Right atrium auricular region (tissue), 2 donors: ENCODE measurements at places on chromosomes 1 and 21. TPM values are rescaled to one million over a fixed set of nuclear protein-coding genes. Genes with fewer than 3 reads are reported as not detected.

Gene ZNF593OS
- not detected for total RNA-seq

Gene APP
- total RNA-seq, result 389 TPM

Gene TMEM82
- not detected for total RNA-seq

DNA sequence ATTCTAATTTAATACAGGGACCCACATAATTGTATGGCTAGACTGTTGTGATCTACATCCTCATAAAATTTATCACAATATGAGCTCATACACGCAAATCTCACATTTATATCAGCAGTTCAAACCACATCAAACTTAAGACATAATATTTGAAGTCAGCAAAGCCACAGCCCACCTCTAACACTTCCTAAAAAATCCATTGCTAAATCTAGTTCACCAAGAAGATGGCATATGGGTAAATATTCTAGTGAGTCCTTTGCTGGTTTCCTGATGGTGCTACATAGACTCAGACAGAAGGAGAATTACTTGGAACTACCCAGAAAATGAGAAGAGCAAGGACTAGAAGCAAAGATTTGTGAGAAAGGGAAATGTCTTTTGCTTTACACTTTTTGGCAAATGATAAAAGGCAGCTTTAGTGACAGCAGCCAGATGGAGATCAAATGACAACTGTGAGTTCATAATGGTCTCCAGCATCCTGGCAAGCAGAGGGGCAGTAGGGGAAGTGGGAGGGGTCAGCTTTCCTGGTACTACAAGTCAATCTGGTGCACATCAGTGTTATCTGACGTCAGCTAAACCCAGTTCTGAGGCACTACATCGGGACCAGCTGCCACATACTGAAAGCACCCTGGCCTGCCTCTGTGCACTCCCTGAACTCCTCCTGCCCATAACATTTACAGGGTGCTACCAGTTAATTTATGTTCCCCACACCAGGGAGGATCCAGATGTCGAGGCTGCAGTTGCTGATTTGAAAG lies 10.6 kb upstream of the GADD45A start:
- H3K27me3 ChIP-seq, result no peaks in the 10 kb centered on the region
- H3K4me3 ChIP-seq, result no peak overlapping the region
- peaks cover 10% of the 10 kb centered on the region for H3K4me1 ChIP-seq

- peaks cover 5% of the 10 kb centered on the region for H3K4me1 ChIP-seq
- no peak overlapping the region for H3K4me3 ChIP-seq
- no peak overlapping the region for H3K27ac ChIP-seq
- no peaks in the 10 kb centered on the region for H3K27me3 ChIP-seq
Observed at GRCh38 chr1:67312615-67313014, 4.9 kb downstream of the IL12RB2 start.

DNA sequence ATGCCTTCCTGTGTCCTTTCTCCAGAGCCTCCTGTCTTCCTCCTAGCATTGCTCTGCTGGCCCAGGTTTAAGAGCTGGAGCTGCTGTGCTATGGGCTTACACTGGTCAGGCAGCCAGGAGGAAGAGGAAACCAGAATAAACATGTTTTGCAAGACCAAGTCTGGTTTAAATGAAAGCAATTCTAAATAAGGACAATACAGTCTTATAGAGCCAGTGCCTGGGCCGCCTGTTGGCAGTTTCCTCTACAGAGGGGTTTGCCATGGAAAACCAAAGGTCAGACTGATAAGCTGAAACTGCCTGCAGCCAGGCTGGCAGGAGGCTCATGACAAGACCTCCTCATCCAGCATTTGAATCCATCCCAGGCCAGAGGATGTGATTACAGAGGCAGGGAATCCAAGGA lies 92.9 kb upstream of the FGGY start:
- no peaks in the 10 kb centered on the region for H3K27me3 ChIP-seq
- H3K36me3 ChIP-seq, result no peaks in the 10 kb centered on the region
- DNase-seq, result peak; percentile 69
- H3K27ac ChIP-seq, result no peak overlapping the region

DNA sequence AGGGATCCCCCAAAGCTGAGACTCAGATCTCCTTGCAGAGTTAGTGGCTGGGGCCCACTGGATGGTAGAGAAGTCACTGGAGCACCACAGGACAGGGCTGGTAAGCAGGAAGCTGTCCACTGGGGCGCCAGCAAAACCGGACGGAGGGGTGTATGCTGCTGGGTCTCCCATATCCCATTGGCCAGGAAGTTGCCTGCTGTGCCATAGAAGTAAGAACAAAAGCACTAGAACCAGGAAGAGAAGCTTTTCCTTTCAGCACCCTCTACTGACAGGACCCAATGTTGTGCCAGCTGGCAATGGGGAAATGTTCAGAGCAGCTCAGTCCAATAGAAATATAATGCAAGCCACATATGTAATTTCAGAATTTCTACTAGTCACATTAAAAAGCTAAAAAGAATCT lies 146.6 kb downstream of the SPATA46 start:
- no peaks in the 10 kb centered on the region for H3K4me1 ChIP-seq
- H3K27ac ChIP-seq, result no peak overlapping the region
- H3K27me3 ChIP-seq, result no peaks in the 10 kb centered on the region
- no peak for DNase-seq

Gene MANEAL
- total RNA-seq, result 1.0 TPM

Gene SLC39A1
- total RNA-seq, result 56.7 TPM

DNA sequence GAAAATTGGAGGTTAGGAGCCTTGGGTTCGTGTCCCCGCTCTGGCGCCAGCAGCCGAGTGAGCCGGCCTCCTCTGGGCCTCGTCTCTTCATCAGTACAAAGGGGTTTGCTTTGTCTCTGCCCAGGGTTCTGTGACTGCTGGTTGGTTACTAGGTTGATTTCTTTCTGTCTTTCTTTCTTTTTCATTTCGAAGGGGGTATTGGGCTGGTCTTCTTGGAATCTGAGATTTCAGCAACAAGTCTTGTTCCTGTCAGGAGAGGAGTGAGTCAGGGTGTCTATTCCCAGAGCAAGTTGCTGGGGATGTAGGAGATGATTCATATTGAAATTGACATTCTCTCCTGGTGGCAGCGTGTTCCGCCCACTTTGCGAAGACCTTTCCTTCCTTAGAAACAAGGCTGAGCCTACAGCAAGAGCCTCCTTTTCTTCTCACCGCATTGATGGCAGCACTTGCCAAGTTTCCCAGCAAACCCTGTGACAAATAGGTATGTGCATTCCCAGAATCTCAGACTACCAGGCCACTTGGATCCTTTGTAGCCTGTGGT lies 79.2 kb downstream of the MAN1C1 start:
- peak; percentile 74 for DNase-seq
- no peaks in the 10 kb centered on the region for H3K27me3 ChIP-seq
- H3K27ac ChIP-seq, result peak overlapping the region; percentile 74
- H3K36me3 ChIP-seq, result no peaks in the 10 kb centered on the region

Gene COL24A1
- total RNA-seq, result 0.67 TPM

Gene LCE1A
- total RNA-seq, result not detected

- no peaks in the 10 kb centered on the region for H3K36me3 ChIP-seq
- no peak for DNase-seq
- H3K4me1 ChIP-seq, result no peaks in the 10 kb centered on the region
- H3K27me3 ChIP-seq, result no peaks in the 10 kb centered on the region
- no peak overlapping the region for H3K4me3 ChIP-seq
- peak overlapping the region; percentile 67 for H3K27ac ChIP-seq
Observed at GRCh38 chr1:10495952-10496351, 21.2 kb downstream of the PEX14 start.

- no peak for DNase-seq
- H3K27ac ChIP-seq, result no peak overlapping the region
- H3K4me3 ChIP-seq, result no peak overlapping the region
- H3K4me1 ChIP-seq, result peaks cover 10% of the 10 kb centered on the region
- H3K36me3 ChIP-seq, result peaks cover 23% of the 10 kb centered on the region
Observed at GRCh38 chr1:186421446-186421845, 39.5 kb downstream of the PDC start.

DNA sequence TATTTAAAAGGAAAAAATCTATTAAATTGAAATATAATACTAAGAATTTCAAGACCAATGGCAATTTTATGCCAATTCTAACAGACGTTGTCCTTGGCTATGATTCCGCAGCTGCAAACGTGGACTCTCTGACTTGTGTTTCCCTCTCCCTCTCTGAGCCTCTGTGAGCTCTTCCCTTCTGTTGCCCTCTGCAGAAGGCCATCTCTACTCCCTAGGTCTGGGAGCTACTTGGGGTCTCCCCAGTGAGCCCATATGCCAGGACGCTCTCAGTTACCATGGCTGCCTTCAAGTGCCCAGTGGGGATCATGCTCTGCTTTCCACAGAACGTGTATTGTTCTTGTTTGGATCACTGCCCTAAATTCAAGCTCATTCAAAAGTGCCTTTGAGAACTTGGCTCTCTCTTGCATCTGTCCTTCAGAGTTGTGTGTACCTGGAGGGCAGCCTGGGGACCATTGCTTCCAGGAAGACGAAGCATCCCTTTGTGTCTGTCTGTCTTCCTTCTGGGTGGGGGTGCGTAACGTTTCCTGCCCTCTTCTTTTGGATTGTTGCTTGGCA lies 97.5 kb upstream of the TSPAN2 start:
- no peaks in the 10 kb centered on the region for H3K36me3 ChIP-seq
- no peak overlapping the region for H3K27ac ChIP-seq
- no peaks in the 10 kb centered on the region for H3K27me3 ChIP-seq
- no peak overlapping the region for H3K4me3 ChIP-seq
- no peaks in the 10 kb centered on the region for H3K4me1 ChIP-seq

DNA sequence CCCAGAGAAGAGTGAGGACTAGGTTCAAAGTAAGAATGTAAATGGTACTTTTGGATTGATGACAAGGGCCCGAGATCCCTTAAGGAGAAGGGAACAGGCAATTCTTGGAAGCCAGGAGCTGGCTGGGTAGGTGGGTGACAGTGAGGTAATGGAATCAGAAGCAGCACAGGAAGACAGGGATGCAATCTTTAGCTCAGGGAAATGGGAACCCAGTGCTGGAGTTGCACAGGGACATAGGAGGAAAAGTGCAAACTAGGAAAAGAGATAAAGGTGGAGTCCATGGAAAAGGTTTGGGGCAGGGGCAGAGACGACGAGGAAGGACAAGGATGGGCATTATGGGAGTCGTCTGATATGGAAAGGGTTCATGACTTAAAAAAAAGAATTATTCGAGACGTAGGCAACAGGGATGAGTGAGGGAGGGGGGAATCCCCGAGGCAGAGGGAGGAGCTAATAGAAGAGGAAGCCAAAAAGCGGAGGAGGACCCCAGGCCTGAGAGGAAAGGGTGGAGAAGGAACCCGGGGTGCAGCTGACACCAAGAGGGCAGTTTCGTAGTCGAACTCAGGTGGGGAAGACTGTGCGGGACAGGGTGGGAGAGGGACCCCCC lies 495 bp downstream of the PI4KB start:
- peak overlapping the region; percentile 84 for H3K4me3 ChIP-seq
- H3K4me1 ChIP-seq, result no peaks in the 10 kb centered on the region
- no peaks in the 10 kb centered on the region for H3K27me3 ChIP-seq
- DNase-seq, result peak; percentile 68
- peak overlapping the region; percentile 93 for H3K27ac ChIP-seq

DNA sequence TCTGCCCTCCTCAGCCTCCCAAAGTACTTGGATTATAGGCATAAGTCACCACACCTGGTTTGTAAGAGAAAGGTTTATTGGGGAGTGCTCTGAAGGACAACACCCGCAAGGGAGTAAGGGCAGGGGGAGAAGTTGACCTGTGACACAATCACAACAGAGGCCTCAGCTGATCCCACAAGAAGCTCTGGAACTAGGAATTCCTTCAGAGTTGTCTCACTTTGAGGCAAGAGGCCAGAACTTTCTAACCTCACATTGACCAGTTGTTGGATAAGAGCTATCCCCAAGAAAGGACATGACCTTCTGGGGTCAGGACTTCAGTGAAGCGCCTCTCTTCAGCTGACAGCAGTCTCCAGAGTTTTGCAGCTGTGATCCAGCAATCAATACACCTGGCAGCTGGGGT lies 27.4 kb upstream of the RC3H1 start:
- no peak for DNase-seq
- H3K36me3 ChIP-seq, result no peaks in the 10 kb centered on the region
- no peak overlapping the region for H3K27ac ChIP-seq
- no peak overlapping the region for H3K4me3 ChIP-seq

GRCh38 chr21:32189688-32190483 lies 89.0 kb downstream of the MIS18A start:
- H3K27ac ChIP-seq, result no peak overlapping the region
- H3K27me3 ChIP-seq, result no peaks in the 10 kb centered on the region
- H3K36me3 ChIP-seq, result no peaks in the 10 kb centered on the region
- no peaks in the 10 kb centered on the region for H3K4me1 ChIP-seq
- DNase-seq, result no peak

DNA sequence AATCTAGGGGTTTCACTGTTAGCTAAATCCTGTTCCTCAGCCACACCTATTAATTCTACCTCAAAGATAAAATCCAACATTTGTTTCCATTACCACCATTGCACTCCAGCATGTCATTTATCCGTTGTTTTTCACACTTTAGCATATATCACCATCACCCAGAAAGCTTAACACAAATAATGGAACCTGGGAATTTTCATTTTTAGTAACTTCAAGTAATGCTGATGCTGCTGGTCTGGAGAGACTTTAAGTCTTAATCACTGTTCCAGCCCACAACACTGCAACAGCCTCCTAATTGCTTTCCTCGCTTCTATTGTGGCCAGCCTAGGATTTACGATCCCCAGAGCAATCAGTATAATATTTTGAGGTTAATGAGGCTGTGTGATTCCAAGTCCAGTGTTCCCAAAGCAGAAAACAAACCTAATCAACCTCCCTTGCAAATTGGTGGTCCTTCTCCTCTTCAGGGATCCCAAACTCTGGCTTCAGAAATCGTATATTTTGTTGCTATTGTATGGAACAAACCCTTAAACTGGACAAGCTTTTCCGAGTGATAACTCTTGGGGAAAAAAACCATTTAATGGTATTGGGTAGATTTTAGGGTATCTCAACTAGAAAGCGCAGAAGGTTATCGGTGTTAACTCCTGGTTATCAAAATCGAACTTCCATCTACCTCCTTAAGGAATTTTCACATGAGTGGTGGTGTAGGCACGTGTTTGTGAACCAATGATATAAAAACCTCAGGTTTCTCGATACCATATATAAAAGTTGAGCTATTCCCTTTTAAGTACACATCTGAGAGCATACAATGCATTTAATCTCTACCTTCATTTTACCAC lies 50.0 kb upstream of the BOLA1 start:
- DNase-seq, result no peak
- no peaks in the 10 kb centered on the region for H3K36me3 ChIP-seq
- peak overlapping the region; percentile 78 for H3K27ac ChIP-seq

DNA sequence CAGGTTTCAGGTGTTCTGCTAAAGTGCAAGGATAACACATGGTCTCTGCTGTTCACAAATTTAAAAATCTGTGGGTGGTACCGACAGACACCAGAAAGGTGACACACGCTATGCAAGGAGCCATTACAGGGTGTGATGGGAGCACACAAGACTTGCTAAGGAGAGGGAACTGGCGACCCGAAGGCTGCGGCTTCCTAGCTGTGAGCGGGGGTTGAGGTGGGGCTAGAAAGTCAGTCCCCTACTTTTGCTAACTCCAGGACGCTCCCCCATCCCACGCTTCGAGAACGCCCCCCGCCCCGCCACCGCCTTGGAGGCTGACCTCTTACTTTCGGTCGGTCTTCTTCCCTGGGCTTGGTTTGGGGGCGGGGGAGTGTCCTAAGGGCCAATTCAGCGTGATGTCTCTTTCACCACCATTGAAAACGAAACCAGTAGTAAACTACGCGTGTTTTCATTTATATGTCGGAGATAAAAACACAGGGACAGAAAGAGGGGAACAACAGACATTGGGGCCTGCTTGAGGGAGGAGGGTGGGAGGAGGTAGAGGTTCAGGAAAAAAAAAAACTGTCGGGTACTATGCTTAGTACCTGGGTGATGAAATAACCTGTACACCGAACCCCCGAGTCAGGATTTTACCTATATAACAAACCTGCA lies 1.1 kb downstream of the CKS1B start:
- H3K36me3 ChIP-seq, result no peaks in the 10 kb centered on the region
- peak overlapping the region; percentile 51 for H3K4me3 ChIP-seq
- no peaks in the 10 kb centered on the region for H3K4me1 ChIP-seq
- H3K27me3 ChIP-seq, result no peaks in the 10 kb centered on the region
- peak overlapping the region; percentile 99 for H3K27ac ChIP-seq

Gene SPATA1
- total RNA-seq, result 0.67 TPM

Gene PDZK1IP1
- total RNA-seq, result 3.1 TPM

Gene KANK4
- total RNA-seq, result 0.63 TPM

Gene EFNA4
- total RNA-seq, result 3.5 TPM
